ENCODE measurements at places on chromosomes 3 and 15.

- no peak for DNase-seq
These were observed 16.4 kb downstream of the HEG1 start for GRCh38 chr3:125039131-125040100.

DNA sequence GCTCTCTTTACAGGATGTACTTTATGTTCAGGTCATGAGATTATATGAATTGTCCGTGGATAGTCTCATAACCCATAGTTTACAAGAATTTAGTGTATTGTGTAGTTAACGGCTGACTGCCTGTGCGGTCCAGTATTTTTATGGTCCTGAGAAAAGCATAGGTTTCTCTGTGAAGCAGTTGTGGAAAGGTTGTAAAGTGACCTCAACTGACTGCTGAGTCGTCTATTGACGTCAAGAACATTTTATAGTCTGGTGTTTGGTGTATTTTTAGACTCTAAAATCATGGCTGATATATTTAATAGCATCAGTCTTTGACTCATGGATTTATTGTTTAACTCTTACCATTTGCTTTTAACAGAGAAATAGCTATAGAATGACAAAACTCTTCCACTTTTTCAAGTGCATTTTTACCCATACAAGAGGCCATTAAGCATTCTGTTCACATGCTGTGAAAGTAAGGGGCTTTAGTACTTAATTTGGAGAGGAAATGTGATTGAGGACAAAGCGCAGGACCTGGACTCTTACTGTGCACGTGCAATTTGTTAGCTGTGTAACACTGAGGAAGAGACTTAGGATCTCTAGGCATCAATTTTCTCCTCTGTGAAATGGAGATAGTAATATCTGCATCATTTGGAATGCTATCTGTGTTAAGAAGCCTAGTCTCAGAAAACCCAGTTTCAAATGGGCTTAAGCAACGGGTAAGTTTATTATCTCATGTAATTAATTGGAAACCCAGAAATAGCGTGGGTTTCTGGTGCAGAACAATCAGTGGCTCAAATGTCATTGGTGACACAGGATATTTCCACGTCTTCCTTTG, 240.8 kb downstream of the NFKBIZ start:
- DNase-seq = no peak

- DNase-seq = no peak
These were observed 107.5 kb downstream of the RASA2 start for GRCh38 chr3:141594357-141594756.

GRCh38 chr15:26261413-26261812, 398.3 kb upstream of the ATP10A start:
- no peak for DNase-seq

DNA sequence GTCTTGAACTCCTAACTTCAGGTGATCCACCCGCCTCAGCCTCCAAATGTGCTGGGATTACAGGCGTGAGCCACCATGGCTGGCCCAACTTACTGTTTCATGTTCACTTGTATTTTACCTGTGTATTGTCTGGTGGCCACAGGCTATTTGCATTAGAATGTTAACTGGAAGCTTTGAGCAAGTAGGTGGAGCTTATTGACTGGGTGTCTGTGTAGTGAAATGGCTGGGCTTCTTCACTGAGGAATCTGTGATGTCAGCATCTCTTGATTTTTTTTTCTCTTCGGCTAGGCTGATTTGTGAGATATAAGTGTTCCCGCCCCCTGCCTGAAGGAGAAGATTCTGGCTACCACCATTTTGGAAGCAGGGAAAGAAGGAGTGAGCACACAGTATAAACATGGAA, 237.8 kb upstream of the PEX5L start:
- no peak for DNase-seq

DNA sequence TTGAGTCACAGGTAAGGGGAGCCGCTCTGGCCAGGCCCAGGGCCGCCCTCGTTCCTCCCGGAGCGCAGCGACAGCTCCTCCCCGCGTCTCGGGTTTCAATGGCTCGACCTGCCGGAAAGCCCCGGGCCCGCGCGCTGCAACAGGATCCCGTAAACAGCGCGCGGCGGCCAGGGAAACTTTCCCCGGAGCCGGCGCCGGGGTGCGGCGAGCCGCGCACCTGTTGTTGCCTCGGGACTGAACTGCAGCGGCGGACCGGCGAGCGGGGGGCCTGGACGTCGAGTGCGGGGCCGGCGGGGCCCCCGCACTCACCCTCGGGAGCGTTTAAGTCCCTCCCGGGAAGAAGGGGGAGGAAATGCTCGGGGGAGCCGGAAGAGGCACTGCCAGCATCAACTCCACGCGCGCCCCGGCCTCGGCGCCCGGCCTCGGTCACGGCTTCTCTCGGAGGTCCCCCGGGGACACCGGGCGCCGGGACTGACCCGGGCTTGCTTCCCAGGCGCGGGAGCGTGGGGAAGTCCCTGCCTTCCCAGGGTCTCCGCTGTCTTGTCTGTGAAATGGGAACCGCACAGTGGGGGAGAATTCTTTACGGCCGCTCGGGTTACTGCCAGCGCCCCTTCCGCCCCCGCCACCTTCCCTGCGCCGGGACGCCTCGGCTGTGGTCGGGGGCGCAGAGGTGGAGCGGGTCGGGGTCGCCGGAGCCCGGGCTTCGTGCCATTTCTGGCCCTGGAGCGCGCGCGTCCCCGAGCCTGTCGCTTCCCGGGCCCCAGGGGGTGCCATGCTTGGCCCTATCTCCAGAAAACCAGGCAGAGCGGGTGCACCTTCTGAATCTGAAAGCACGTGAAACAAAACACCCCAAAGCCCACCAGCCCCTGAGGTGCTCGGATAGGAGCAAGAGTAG, 7.5 kb upstream of the PGPEP1L start:
- DNase-seq = peak; percentile 62

- DNase-seq = no peak
These were observed 382.7 kb upstream of the PPP2R3A start for GRCh38 chr3:135582800-135583199.

DNA sequence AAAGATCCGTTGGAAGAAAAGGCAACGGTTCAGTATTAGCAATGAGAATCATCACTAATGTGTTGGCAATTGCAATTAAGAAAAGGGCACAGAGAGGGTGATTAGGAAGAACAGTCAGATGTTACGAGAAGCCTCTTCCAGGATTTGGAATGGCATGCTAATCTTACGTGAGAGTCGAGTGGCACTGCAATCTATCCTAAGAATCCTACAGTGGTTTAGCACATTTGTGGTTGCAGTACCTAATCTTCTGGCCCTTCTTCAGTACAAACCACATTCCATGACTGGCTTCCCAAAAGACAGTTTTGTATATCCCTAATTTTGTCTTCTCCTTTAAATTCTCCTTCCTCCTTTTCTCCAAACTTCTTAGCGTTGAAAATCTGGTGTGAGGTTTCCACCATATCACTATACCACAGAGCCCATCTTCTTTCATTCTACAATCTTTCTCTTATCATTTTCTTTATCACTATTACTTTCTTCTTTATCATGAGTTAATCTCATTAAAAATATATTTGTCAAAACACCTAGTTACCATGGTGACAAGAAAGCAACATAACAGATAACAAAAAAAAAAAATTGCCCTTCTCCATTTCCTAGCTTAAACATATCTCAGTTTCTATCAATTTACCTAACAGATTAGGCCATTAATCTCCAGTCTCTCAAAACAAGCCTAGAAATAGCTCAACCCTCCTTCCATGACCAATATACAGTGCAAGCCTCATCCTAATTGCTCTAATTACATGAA, 60.1 kb downstream of the IGSF11 start:
- no peak for DNase-seq

- no peak for DNase-seq
These were observed 405.7 kb downstream of the LSAMP start for GRCh38 chr3:116039651-116039985.

GRCh38 chr15:62104401-62104800, 37.6 kb downstream of the C2CD4A start:
- no peak for DNase-seq

DNA sequence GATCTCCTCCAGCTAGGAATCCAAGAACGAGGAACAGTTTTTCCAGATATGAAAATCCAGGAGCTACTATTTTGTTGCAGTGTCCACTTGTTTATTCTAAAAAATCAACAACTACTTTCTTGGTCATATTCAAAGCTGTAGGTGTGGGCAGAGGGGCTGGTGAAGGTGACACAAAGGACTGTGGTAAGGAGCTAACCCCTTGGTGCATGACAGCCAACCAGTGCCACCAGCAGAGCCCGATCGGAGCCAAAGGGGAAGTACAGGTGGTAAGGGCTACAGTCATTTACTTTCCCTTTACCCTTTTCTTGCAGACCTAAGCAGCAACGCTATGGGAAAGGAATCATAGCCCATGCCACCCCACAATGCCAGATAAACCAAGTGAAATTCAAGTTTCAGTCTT, 30.7 kb downstream of the PLA1A start:
- no peak for DNase-seq

DNA sequence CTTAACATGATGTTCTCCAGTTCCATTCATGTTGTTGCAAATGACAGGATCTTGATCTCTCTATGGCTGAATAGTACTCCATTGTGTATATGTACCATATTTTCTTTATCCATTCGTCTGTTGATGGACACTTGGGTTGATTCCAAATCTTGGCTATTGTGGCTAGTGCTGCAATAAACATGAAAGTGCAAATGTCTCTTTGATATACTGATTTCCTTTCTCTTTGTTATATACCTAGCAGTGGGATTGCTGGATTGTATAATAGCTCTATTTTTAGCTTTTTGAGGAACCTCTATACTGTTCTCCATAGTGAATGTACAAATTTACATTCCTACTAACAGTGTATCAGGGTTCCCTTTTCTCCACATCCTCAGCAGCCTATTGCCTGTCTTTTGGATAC, 5.9 kb upstream of the RBP2 start:
- DNase-seq = no peak

DNA sequence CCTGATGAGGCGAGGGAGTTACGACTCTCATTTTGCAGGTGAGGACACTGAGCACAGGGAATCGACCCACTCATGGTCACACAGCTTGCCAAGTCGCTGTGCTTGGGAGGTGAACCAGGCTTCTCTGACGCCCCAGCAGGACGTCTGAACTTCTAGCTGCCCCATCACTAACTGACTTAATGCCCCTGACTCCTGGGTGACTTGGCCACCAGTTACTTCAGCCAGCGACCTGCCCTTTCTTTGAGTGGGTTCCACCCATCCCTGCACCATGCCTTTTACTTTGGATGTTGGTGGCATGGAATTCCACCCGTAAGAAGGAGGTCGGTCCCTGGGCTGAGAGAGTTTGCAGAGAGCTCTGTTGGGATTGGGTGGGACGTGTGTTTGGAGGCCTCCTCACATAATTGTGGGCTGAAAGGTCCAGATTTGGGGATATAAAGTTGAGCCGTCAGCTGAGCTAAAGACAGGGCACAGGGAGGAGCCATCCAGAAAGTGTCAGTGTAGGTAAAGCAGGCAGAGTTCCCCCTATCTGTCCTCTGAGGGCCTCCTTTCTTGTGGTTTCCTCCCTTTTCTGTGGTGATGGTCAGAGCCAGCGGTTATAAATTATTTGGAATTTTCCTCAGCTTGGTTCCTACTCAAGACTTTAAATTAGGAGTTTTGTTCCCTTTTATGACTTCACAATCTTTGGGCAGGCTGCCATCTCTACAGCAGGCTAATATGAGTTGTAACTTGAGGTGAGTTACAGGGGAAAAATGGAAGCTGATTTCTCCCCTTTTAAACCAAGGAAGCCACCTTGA, 55.0 kb downstream of the FLNB start:
- DNase-seq = no peak

DNA sequence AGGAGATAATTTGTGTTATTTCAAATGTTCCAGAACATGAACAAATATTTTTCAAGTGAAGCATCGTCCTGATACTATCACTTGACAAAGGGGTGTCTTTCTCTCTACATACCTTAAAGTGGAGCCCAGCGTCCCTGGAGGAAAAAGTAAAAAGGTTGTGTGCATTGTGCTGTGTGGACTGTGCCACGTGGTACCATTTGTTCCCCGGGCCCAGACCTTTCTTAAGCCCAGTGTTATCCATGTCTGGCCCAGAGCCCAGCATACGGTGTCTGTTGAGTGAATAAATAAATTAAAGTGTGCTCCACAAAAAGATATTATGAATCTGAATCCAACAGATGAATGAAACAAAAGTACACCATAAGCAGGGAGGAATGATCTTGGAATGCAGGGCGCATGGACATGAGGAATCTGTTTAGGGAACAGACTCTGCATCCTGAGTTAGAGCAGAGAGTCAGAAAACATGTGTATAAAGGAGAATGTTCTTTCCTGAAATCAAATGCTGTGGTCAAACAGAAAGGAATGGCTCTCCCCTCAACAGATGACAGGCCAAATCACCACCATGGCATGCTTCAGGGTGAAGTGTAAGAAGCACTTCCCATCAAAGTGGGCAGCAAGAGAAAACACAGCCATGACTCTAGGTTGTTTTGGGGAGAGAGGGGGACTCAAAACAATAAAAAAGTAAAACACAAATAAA, 8.1 kb upstream of the PRSS50 start:
- no peak for DNase-seq

- DNase-seq = no peak
These were observed 84.3 kb downstream of the FLNB start for GRCh38 chr3:58092521-58092920.

DNA sequence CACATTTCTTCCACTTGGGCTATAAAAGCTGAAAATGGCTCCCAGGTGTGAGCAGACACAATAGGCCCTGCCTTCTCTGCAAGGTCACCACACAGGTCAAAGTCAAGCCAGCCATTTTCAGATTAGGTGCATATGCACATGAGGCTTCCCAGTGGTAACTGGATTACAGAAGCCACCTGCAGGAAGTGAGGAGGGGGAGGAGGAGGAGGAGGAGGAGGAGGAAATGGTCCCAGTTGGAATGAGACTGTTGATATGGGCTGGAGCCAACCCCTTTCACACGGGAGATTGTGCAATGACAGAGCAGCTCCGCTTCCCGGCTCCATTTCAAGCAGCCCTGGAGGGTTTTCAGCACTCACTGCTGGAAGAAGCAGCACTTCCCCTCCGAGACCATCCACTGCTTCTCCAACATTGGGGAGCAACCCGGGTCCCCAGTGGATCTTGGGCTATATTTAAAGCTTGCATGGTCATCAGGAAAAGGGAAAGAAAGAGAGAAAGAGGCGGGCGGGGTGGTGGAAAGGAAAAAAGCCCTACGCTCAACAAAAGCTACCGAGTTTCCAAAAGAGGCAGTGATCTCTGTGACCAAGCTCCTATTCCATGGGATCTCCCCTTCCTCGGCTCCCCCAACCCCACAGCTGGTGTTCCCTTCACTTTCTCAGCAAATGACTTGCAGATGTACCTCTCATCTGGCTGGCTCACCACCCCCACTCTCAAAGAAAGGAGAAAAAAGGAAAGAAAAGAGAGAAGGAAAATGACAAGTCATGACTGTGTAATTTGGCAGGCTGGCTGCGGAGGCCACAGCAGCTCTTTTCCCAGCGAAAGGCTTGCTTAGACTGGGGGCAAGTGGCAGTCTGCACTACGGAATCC, 58.3 kb downstream of the LRIG1 start:
- DNase-seq = peak; percentile 49

- peak; percentile 41 for DNase-seq
These were observed at the start of gene LRRN1 for GRCh38 chr3:3799173-3800079. Gene LRRN1, plus strand, starts transcription at chr3:3799431. Its CDS starts 45,211 bp downstream, at chr3:3844642.

- no peak for DNase-seq
These were observed 163.7 kb downstream of the PLD1 start for GRCh38 chr3:171646357-171647133.

GRCh38 chr3:71447803-71448202, 135.7 kb downstream of the FOXP1 start:
- no peak for DNase-seq

- DNase-seq = no peak
These were observed 6.9 kb downstream of the SEMA5B start for GRCh38 chr3:123020709-123021108.

GRCh38 chr3:22907161-22907780, 295.9 kb upstream of the UBE2E2 start:
- no peak for DNase-seq

GRCh38 chr15:92671406-92671805, 15.8 kb upstream of the FAM174B start:
- DNase-seq = no peak

- no peak for DNase-seq
These were observed 147.6 kb upstream of the HACD2 start for GRCh38 chr3:123732447-123732846.

Measured in endothelial cell (in vitro differentiated cells).